ENCODE measurements at places on chromosomes 11 and 22.

GRCh38 chr11:60916669-60917206, 2.8 kb downstream of the TMEM109 start:
- no peak for DNase-seq

DNA sequence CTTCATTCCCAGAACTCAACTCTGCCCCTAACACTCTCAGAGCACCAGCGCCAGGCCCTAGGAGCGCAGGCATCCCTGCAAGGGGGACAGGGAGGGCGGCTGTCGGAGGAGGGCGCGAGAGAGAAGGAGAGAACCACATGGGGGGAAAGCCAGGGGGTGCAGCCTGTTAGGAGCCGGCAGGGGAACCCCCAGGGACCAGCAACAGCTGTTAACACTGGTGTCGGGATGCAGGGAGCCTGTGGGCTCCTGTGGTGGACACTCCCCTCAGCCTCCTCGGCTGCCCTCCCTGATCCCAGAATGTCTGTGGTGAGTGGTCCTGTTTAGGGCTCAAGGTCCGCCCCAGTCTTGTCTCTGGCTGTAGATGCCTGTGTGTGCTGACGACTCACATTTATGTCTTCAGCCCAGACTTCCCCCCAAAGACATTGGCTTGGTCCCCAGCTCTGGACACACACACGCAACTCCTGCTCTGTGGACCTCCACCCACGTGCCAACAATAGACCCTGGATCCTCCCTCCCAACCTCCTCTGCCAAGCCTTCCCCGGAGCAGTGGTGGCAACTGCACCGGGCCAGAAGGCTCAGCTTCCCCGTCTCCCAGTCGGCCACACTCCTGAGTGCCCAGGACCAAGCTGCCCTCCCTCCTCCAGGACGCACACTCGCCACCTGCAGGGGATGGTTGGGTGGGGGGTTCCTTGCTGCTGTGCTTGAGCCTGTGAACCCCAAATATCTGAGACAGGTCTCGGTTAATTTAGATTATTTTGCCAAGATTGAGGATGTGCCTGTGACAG, 817 bp upstream of the IFITM5 start:
- peak; percentile 22 for DNase-seq

DNA sequence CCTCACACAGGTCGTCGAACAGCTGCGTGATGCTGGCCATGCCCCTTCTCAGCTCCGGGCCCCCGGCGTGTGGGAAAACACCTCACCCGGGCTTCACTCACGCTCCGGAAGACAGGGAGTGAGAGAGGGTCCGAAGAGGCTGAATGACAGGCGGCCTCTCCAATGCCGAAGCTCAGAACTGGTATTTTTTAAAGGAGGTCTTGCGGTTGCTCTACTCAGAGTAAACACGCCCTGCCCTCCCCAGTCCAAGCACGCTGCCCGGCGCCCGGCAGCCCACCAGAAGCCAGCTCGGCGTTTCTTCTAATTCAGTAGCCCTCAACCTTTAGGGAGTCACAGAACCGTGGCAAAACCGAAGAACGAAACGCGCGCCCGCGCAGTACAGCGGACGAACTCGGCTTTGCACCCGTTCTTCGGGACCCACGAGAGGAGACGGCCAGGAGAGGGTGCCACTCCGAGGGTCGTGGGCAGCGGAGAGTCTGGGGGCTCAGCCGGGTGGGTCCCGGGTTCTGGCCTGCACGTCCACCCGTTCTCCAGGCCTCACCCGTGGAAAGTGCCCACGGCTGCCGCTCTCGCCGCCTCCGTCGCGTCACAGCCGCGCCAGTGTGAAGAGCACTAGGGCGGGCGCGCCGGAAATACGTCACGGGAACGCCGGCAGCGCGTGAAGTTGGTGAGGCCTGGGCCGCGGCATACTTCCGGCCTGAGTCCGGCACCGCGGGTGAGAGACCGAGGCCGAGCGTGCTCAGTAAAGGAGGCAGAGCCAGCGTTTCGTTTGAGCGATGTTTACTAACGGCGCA, at the start of gene TUBGCP6:
Gene TUBGCP6 (minus strand): TSS at position 604 of the 794 bp plus-strand sequence. CDS start 564 bp downstream, at position 40.
- DNase-seq, result peak; percentile 88

DNA sequence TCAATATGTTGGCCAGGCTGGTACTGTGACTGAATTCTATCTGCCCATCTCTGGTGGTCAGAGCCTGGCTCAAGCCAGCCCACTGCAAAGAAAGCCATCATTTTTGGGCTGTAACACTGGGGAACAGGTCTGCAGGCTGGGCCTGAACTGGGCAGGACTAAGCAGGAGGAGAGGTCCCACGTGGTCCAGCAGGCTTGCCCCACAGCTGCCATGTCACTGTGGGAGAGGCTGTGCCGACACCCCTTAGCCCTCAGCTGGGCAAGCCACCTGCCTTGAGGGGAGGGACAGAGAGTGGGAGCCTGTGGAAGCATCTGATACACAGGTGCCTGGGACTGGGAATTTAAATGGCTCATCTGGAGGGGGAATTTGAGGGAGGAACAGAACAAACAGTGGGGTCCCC, 66.7 kb upstream of the CLTCL1 start:
- DNase-seq, result no peak

- DNase-seq, result no peak
Observed at GRCh38 chr11:40281052-40281580, 1178.3 kb downstream of the LRRC4C start.

DNA sequence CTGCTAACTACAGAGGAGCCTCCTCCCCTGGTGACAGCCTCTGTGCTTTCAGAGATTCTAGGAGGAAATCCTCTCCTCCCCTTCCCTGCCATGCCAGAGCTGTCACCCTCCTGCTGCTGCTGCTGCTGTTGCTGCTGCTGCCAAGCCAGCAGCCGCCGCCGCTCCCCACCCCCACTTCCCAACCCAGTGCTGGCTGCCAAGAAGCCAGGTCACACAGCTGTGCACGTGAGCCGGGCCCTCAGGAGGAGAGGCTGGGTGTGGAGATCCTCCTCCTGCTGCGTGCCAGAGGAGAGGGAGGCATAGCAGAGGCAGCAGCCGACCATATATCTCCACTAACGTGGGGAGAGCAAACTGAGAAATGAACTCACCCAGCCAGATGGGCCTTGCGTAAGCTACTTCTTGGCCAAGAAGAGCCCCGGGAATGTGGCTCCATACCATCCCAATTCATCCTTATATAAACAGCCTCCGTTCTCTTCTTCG, 12.4 kb downstream of the CRY2 start:
- peak; percentile 100 for DNase-seq

GRCh38 chr11:36510594-36510942, 496 bp upstream of the TRAF6 start:
- no peak for DNase-seq

GRCh38 chr11:20163783-20164481, 3.7 kb upstream of the DBX1 start:
- DNase-seq, result no peak

DNA sequence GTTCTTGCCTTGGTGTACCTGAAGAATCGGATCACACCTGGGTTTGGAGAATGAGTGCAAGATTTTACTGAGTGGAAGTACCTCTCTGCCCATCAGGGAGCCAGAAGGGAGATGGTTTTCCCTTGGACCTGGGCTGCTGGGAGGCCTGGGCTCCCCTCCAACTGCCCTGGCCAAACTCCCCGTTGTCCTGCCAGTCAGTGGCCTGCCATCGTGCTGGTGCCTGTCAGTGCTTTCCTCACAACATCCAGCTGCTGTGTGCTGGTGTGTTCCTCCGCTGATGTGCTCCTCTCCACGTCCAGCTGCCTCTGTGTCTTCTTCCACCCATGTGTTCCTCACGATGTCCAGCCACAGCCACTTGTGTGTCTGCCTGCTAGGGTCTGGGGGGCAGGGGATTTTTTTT, 87.9 kb upstream of the CLPB start:
- DNase-seq, result no peak

DNA sequence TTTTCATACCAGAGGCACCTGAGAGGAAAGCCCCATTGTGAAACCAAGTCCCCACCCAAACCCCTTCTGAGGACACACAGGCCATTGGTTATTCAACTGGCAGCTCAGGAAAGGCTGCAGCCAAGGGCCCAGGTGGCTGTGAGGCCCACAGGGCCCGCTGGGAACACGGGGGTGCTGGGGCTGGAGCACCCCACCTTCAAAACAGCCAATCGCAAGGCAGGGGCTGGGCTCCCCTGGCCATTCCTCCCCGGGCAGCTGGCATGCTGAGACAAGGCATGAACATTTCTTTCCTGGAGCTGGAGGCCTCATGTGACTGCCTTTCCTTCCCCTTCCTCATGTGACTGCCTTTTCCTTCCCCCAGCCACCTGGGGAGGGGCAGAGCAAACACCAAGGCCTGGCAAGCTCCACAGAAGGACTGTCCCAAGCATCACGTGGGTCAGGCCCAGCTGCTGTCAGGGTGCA, 76.9 kb downstream of the PIWIL3 start:
- no peak for DNase-seq

GRCh38 chr11:2701898-2702434, 2.2 kb upstream of the KCNQ1OT1 start:
- no peak for DNase-seq

- no peak for DNase-seq
Observed at GRCh38 chr11:76628408-76628947, 42.1 kb downstream of the LRRC32 start.

DNA sequence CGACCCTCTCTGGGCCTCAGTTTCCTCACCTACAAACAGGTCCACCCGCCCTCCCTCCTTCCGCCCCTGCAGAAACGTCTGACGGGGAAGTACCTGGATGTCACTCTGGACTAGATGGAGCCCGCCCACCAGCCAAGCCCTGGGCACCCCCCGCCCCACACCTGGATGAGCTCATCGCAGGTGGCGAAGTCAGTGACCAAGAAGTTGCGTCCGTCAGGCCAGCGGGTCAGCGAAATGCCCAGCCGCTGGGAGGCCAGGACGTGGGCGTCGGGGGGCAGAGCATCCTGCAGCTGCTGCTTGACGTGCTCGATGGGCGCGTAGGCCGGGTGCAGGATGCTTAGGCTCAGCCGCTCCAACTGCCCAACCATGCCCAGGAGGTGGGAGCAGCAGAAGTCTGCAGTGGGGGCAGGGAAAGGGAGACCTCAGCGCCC, 897 bp downstream of the PNPLA5 start:
- DNase-seq, result no peak

GRCh38 chr11:118622376-118623268, 15.2 kb downstream of the PHLDB1 start:
- DNase-seq, result peak; percentile 83

DNA sequence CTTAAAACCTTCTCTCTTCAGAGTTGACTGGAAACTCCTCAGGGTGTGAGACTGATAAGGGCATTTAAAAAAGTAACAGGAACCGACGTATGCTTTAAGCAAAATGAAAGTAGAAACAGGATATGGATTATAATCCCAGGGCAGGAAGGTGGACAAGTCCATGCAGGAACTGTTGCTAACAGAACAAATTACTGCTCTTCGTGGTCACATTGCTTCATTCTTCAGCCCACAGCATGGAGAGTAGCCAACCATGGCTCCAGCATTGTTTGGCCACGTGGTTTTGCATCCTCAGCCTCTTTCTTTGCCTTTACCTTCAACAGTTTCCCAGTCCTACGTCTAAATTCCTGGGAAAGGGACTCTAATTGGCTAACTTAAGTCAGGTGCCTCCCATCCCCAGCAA, 563.1 kb upstream of the ISX start:
- no peak for DNase-seq

DNA sequence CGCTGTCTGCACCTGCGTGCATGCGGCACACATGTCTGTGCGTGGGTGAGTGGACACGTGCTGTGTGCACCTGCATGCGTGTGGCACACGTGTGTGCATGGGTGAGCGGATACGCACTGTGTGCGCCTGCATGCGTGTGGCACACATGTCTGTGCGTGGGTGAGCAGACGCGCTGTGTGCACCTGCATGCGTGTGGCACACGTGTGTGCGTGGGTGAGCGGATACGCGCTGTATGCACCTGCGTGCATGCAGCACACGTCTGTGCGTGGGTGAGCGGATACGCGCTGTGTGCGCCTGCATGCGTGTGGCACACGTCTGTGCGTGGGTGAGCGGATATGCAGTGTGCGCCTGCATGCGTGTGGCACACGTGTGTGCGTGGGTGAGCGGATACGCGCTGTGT, 27.1 kb upstream of the ACR start:
- no peak for DNase-seq

DNA sequence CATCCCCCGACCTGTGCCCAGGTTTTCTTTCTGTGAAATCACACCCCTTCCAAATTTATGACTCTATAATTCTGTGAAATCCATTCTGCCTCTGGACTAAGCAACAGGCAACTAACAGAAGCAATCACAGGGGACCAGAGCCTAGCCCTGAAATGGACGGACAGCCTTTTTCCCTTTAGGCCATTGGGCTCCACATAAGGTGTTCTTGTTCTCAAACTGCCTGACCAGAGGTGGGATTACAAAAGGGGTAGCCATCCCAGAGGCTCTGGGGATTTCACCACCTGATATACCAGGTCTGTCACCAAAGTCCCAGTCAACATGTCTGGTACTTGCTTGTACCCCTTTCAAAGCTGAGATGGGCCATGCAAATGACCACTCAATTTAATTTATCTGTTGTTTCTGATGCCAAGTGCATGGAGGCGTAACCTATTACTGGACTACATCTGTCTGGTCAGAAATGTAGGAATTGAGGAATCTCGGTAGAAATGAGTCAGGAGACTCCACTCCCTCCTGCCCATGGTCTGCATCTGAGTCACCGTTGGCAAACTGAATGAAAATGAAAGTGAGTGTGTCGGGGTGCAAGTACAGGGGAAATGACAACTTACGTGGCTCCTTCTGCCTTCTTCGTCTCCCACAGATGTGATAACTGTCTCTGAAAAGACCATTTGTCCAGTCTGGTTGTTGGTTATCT, 10.2 kb downstream of the DKK3 start:
- DNase-seq, result peak; percentile 71

DNA sequence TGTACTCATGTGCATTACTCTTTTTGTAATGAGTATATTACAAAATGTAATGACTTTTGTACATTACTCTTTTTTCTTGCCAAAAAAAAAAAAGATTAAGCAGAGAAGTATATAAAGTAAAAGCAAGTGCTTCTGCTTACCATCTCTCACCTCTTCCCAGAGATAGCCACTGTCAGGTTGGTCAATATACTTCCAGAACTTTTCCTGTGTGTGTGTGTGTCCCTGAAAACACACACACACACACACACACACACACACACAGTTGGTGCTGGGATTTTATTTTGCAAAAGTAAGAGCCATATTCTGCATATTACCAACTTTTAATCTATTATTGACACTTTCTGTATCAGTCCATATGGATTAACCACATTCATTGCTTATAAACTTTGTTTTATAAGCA, 2.5 kb downstream of the IGLL5 start:
- no peak for DNase-seq

GRCh38 chr22:22753526-22754267, 109.3 kb downstream of the GGTLC2 start:
- DNase-seq, result peak; percentile 36

Measured in fibroblast of gingiva (primary cell).